BE2C (cell line): ENCODE measurements at places on chromosomes 6 and 20.

- DNase-seq = peak; percentile 95
Measured at GRCh38 chr20:62875419-62876361, 14.1 kb upstream of the TCFL5 start.

DNA sequence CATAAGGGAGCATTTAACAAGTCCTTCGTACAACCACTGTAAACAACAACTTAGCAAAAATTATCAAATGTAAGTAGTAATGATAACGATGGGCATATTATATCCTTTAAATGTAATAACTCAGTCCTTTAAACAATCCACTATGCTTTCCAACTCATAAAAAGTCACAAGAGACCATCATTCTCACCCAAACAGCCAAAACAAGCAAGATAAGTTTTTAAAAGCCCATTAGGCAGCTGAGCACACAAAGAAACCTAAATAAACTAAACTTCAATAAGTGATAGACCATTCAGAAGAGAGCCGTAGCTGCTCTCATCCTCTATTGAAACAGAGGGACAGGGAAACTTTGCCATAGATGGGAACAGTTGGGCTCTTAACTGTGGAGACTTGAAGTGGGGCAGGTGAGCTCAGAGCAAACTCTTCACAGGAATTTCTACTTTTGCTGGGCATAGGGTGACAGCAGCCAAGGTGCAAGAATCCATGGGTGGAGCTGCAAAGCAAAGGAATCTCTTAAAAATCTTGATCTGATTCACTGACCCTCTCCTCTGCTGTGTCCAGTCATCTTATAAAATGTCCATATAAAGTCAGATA lies 22.5 kb downstream of the RAB22A start:
- no peak for DNase-seq

GRCh38 chr6:168101590-168102314 lies 22.7 kb upstream of the FRMD1 start:
- DNase-seq = no peak

DNA sequence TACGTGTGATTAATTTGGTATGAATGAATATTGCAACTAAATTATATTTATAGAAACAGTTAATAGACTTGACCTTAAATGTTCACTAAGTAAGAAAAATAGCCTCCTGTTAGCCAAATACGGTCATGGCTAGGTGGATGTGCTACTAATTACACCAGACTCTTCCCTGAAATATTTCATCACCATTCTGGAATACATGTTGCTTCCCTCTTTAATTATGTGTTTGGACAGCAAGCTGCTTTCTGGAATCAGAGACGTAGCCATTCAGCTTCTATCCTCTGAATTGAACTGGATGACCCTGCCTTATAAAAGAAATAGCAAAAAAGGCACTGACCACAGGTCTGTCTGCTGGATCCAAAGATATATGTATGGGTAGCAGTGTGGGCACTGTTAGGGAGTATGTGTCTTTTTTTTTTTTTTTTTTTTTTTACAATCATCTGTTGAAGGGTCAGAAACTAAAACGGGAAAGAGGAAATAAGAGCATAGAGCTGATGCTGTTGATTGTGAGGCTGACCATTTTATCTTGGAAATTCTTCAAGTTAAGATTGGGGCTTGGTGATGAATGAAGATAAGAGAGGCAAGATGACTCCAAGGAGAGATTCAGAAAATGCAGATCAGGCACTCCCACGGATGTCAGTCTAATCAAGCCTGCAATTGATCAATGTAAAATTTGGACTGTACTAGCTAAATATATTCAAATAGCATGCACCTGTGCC lies 283.2 kb upstream of the HSF2 start:
- no peak for DNase-seq

DNA sequence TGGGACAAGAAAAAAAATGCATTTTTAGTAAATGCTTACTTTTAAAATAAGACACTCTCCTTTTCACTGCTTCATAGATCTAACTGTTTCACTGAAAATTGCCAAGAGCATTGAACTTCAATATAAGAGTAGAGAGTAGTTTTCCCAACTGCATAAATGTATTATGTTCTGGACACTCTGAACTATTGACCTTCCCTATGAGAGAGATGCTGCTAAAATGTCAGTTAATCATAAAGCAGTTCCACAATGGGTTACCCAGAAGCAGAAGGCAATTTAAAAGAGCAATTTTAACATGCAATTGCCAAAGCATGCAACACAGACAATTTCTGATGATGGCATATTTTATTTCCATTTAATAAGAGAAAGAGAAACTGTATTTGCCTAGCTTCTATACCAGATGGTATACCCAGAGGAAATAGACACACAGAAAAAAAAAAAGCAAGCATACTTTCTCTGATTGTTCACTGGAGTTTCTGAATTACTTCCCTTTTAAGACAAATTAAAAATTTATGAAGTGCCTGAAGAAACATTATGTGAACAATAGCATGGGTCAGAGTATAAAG lies 279.1 kb upstream of the THEMIS start:
- no peak for DNase-seq

GRCh38 chr6:4879741-4880275 lies 103.6 kb downstream of the CDYL start:
- no peak for DNase-seq

GRCh38 chr6:42045538-42046460 lies 4.5 kb upstream of the TAF8 start:
- DNase-seq = no peak

GRCh38 chr6:54053881-54054391 lies 57.3 kb upstream of the MLIP start:
- DNase-seq = no peak

- DNase-seq = no peak
Measured at GRCh38 chr20:41881466-41882046, 263.4 kb upstream of the CHD6 start.

DNA sequence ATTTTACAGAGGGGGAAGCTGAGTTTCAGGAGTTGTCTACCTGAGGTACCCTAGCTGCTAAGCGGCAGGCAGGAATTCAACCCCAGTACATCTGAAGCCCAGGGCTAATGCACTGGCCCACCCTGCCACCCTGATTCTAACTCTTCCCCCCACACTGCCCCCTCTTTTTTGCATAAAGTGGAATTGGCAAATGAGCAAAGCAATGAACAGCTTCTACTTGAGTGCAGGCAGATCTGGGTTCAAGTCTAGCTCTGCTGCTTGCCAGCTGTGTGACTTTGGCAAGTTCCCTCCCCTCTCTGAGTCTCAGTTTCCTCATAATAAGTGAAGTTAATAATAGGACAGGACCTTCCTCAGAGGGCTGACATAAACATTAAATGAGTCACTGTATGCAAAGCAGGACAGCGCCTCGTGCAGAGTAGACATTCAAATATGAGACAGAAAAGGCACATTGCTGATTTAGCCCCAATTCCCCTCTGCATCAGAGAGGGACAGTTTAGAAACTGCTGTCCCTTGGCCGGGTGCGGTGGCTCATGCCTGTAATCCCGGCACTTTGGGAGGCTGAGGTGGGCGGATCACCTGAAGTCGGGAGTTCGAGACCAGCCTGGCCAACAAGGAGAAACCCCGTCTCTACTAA lies 4.7 kb downstream of the ADA start:
- no peak for DNase-seq

- no peak for DNase-seq
Measured at GRCh38 chr20:49287555-49288249, 9.8 kb upstream of the ZNFX1 start.

GRCh38 chr6:135183002-135183531 lies 2.0 kb downstream of the MYB start:
- no peak for DNase-seq

DNA sequence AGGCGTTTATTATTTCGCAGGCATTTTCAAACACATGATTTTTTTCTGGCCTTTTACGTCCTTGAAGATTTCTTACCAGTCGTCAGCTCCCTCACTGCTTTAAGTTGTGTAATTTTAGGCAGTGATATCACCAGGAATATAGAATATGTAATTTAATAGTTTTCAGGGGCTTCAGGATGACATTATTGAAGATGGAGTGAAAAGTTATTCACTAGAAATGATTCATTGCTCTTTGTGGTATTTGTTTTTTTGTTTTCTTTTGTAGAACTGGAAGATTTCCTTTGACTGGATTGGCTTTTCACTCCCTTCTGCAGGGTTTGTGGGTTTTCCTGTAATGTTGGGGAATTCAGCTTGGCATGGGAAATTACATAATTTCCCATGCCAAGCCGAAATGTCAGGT lies 2.0 kb downstream of the LRRC1 start:
- DNase-seq = no peak

DNA sequence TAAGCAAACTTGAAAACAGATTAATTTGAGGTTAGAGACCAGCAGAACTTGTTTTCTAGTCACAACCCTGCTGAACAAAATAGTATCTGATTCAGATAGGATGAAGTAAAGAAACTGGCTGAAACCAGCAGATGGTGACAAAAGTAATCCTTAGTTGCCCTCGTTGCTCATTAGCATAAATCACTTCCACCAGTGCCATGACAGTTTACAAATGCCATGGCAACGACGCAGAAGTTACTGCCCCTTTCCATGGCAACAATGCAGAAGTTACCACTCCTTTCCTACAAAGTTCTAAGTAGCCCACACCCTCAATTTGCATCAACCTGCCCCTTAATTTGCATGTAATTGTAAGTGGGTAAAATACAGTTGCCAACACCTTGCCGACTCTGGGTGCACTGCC lies 23.7 kb downstream of the SNRPB start:
- DNase-seq = no peak

DNA sequence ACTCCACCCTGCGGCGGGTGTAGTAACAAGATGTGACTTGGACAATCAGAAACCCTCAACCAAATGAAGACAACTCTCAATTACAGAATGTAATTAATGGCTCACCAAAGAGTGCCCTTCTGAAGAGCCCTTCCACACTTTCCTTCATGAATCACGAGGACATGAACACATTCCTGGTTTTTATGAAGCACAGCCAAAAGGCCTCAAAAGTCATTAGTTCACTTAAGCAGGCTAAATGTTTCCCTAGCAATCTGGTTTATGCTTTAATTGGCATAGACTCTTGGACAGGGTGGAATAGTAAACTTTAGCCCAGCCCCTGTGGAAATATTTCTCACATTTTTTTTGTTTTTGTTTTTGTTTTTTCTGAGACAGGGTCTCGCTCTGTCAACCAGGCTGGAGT lies 20.5 kb downstream of the CPNE5 start:
- no peak for DNase-seq

DNA sequence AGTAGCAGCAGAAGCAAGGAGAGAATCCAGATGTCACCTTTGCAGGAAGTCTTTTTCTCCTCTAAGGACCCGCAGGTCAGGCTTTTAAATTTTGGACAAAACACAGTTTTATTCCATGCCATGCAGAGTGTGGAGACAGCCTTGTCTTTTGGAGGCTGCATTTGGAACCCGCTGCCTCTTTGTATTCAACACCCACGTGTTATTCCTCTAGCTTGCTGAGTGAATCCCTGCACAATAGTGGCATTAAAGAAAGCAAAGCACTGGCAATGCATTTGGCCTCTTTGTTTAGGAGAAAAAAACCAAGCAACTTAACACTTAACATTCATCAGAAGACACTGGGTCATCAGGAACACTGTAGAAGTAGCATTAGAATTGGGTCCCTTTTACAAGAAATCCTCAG lies 43.5 kb downstream of the TFAP2B start:
- DNase-seq = no peak

DNA sequence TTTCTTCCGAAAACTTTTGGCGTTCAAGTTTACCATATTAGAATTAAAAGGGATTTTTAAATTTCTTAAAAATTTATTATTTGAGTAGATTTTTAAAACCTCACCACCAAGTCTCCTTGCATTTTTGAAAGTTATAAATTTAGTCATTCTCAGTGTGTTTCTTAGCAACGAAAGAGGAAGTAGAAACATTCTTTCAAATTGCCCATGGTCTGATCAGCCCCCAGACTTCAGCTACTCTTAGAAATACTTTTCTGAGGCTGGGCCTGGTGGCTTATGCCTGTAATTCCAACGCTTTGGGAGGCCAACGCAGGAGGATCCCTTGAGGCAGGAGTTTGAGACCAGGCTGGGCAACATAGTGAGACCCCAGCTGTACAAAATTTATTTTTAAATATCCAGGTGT lies 15.1 kb upstream of the RTF2 start:
- DNase-seq = no peak

DNA sequence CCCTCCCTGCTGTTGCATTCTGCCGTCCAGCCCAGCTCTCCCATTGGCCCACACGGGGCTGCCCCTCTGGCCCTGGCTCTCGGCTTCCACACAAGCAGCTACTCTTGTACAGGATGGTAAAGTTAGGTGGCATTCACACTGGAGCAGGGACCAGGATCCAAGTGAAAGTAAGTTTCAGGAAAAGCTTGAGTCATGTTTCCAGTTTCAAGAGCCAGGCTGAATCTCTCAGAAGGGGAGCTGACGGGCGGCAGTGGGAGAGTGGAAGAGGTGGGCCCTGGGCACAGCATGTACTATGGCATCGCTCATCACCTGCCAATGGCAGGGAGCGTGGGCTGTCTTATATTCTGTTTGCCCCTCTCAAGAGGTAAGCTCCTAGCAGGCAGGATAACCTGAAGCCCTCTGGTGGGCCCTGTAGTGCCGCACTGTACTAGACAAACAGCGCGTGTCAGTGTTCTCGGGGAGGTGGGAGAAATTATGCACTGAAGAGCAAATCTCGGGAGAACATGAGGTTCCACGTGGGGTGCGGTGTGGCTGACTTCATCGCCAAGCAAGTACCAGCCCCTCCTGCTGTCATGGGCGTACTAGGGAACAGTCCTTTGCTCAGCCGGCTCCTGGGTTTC lies 241.5 kb downstream of the NRN1 start:
- no peak for DNase-seq

DNA sequence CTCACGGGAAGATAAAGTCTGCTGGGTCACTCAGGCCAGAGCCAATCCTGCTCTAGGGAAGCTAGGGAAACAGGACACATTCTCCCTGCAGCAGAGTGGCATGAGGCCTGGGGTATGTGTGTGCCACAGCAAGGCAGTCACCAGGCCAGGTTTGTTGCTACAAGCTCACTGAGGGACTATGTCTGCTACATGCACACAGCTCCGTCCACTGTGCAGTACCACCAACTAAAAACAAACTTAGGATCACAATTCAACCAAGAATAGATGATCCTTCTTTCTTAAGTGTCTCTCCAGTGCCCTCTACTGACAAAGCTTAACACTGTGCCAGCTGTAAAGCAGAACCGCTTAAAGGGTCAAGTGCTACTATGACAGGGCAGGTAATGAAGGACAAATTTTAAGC lies 192.5 kb downstream of the PTPRK start:
- peak; percentile 25 for DNase-seq

- no peak for DNase-seq
Measured at GRCh38 chr6:26438000-26438399, 2.3 kb upstream of the BTN3A3 start.

DNA sequence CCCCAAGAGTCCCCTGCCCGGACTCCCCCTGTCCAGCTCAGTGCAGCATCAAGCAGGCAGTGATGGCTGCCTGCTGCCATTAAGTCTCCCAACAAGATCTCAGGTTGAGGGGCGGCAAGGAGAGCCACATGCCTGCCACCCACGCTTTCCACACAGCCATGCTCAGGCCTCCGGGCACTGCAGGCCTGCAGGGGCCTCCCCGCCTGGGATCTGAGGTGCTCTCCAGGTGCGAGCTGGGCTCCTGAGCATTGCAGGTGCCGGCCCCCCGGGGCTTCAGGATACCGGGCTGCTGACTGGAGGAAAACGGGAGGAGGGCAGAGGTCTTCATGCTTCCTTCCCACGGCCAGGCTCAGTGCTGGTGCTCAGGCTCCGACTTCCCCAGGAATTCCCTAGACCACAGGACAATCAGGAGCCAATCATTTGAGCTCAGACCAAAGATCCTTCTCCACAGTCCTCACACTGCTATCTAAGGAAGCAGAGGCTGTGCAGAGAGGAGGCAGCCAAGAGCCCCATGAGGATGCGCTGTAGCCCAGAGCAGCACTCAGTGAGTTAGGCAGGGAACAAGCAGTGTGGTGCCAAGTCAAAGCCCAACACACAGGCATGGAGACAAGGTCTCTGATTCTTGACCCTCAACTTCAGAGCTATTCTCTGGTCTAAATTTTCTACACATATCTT lies 52.7 kb downstream of the PYGB start:
- DNase-seq = no peak
